Substantia nigra (tissue), 51 donors: ENCODE measurements at places on chromosomes 2 and 18.

DNA sequence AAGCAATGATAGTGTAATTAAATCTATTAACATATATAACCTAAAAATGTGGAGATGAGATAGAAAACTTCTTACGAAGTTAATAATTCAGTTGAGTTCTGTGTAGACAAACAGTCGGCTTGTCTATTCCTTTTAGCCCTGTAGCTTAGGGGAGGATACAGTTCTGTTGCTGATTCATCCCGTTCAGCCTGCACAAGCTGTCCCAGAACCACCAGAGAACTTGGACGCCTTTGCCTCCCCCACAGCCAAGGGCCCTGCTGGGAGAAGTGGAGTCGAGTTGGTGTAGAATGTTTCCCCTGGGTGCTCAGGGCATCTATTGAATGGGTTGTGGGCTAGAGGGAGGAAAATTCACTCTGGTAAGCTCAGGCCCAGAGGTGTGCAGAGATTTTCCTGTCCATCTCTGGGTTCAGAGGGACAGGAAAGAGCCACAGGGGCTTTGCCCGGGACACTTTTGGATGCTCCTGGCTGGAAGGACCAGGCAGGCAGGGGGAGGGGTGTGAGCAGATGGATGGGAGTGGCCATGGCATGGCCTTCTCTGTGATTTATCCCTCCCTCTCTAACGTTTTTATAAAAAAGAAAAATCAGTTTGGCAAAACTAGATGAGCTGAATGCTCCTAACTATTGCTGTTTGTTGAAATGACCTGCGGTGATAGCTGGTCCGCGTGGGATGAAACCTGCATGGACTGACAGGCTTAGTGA, 42.8 kb upstream of the GALR1 start:
- no peak for DNase-seq

DNA sequence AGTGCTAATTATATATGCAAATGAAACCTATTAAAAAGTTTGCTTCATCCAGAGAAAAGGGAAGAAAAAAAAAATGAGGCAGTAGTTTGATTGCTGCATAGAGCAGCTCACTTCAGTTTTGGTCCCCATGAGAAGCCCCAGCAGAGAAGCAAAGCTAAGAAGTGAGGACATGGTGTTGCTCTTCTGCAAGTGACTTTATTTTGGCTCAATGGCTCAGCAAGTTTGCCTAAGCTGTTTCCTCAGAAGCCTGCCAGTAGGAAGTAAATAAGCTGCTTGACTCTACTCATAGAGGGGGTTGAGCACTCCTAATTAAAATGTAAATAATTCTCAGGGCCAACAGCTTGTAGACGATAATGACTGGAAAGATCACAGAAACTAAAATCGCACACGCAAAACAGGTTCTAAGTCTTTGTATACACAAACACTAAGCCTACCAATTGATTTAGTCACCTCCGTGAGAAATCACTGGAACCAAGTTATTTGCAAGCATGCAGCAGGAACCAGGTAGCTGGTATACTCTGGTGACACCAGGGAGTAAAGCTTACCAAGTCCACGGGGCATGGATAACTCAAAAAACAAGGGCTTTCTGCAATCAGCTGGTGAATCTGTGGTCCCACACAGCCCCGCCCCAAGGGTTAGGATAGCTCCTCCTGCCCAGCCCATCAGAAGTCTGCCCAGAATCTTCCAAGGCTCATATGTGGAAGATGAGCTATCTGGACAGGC, 39.7 kb upstream of the NABP1 start:
- no peak for DNase-seq

- DNase-seq, result no peak
Observed at GRCh38 chr18:63346480-63347183, 20.4 kb downstream of the KDSR start.

GRCh38 chr2:67522148-67522547, 125.0 kb downstream of the ETAA1 start:
- DNase-seq, result no peak

GRCh38 chr2:47193607-47194006, 38.5 kb upstream of the STPG4 start:
- peak; percentile 34 for DNase-seq

GRCh38 chr2:54979321-54980044, 70.8 kb downstream of the RTN4 start:
- DNase-seq, result no peak

DNA sequence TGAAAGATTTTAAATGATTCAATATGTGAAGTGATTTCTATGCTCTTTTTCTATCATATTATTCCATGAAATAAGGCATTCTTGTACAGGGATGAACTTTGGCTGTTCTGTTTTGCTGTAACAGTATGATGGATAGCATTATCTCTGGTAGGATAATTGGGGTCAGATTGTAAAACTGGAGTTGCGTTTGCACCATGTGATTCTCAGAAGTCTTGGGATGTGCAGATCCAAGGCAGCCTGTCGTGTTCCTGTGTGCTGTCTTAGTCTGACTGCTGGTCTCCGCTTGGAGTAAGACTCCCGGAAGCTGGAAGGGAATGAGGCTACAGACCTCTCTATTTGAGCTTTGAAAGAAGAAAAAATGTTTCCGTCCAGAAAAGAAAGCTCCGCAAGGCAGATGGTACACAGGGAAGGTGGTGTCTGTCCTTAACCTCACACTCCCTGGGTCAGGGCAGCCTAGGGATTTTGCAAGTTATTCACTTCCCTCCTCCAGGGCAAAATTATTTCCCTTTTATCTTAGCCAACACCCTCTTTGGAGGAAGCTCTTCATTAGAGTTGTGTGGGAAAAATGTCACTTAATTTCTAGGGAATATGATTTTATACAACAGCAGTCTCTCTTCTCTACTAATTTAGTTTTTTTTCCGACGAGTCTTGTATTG, 250.6 kb downstream of the PTPRM start:
- no peak for DNase-seq

DNA sequence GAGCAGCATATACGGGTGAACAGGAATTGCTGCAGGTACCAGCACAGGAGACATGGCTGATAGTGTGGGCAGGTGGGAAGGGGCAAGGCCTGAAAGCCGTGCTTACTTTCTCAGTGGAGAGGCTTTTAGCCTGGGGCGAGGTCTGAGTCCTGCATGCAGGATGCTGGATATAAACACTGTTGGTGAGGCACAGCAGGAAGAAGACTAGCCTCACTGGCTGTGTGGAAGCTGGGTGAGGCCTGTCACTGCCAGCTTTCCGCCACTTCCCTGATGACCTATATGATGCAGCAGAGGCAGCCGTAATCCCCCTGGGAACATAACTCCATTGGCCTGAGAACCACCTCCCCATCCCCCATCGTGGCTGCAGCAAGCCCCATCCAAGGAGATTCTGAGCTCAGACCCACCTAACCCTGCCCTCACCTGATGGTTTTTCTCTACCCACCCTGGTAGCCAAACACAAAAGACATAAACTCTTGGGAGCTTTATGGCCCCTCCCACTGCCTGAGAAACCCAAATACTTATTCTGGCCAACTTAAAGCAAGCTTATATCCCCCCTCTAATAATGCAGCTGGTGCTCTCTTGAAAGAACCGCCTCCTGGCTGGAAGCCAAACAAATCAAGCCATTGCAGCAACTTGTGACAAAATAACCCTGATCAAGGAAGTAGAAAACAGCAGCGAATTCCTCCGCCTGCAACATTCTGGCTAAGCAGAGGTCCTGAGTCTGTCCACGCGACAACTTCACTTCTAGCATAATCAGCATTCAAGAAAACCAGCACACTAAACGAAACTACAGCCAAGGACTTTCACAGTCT, 54.6 kb upstream of the DSC1 start:
- DNase-seq, result no peak

GRCh38 chr2:218166791-218167190, at the start of gene CXCR1:
CXCR1 (minus strand) TSS chr2:218166962; CDS start chr2:218165211, 1,751 bp downstream.
- DNase-seq, result no peak

GRCh38 chr2:46286715-46287114, 10.5 kb upstream of the EPAS1 start:
- DNase-seq, result no peak

DNA sequence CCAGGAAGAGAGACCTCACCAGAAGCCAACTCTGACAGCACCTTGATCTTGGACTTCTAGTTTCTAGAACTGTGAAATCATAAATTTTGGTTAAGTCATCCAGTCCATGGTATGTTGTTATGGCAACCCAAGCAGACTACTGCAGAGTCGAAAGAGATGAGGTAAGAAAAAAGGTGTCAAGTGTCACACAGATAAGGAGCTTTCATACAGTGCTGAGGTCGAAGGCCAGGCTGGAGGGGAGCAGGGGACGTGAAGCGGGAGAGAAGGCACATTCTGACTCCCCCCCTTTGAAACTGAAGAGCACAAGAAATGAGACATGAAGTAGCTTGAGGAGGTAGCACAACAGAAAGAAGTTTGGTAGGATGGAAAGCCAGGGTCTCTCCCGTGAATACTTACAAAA, 110.4 kb downstream of the ALK start:
- no peak for DNase-seq

- no peak for DNase-seq
Observed at GRCh38 chr2:77018219-77018618, 504.0 kb downstream of the LRRTM4 start.

DNA sequence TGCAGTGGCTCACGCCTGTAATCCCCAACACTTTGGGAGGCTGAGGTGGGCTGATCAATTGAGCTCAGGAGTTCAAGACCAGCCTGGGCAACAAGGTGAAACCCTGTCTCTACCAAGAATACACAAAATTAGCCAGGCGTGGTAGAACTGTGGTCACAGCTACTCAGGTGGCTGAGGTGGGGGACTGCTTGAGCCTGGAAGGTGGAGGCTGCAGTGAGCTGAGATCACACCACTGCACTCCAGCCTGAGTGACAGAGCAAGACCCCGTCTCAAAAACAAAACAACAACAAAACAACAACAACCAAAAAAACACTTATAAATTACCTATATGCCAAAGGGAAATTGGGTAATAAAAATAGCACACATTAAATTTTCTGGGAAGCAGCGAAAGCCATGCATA, 141.6 kb downstream of the HDAC4 start:
- DNase-seq, result no peak

DNA sequence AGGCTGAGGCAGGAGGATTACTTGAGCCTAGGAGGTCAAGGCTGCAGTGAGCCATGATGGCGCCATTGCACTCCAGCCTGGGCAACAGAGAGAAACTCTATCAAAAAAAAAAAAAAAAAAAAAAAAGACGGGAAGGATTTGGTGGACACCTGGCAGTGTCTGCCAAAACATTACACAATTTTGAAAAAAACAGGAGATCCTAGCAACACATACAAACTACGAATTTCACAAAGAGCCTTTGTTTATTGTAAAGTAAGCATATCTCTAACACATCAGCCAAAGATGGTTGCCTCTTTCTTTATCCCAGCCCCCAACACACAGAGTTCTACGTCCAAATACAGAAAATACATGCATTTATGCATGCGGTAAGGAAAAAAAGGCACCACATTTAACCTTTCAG, 7.6 kb downstream of the GPR45 start:
- no peak for DNase-seq
